ENCODE measurements at places on chromosomes 3 and 15.
A peak's percentile ranks its signal among the peaks of the same experiment; 100 is the strongest.

GRCh38 chr15:63369296-63369695, 12.3 kb downstream of the CA12 start:
- DNase-seq = no peak

GRCh38 chr3:39285332-39285731, 5.5 kb upstream of the CX3CR1 start:
- no peak for DNase-seq

- peak; percentile 55 for DNase-seq
These were observed 37.6 kb downstream of the VIPR1 start for GRCh38 chr3:42539871-42540714.

- no peak for DNase-seq
These were observed 72.2 kb downstream of the TOP2B start for GRCh38 chr3:25592510-25592968.

- DNase-seq = no peak
These were observed 62.1 kb downstream of the RASGRF1 start for GRCh38 chr15:79028411-79028964.

DNA sequence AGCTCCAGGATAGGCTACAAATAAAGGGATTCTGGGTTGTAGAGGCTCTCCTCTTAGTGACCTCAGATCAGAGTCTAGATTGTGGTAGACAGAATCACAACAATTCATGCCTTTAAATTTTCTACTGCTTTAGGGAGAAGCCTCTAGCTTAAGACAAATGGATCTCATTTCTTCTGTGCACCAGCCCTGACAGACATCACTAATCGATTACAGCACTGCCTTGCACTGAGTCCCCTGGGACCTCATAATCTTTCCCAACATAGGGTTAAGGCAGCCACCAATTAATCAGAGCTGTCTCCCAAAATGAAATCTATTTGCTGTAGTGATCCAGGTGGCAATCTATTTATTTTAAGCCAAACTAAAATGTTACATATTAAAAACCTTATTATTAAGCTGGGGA, 436.5 kb upstream of the WNT5A start:
- DNase-seq = no peak

DNA sequence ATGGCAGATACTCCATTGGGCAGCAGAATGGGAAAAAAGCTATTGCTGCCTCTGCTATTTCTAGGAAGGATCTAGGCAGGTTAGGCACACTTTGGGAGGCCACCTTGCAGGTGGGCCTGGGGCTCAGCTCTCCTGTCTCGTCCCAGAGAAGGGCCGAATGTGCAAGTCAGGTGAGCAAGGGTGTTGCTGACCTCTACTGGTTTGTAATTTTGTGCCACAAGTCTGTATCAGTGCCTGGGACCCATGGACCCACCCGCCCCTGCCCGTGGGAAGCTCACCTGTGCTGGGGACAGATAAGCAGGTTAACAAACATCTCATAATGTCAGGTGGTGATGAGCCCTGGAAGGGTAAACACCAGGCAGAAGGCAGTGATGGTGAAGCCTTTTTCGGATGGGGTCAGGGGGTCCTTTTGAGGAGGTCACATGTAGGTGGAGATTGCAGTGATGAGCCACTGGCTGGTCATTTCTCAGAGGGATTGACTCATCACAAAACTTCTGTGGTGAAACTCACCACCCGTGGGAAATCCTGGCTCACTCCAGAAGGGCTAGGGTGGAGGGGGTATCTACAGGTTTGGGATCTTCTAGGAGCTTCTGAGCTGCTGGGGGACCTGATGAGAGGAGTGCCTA, 161.3 kb downstream of the KLF13 start:
- no peak for DNase-seq

GRCh38 chr15:95739131-95739530, 591.4 kb upstream of the NR2F2 start:
- no peak for DNase-seq

GRCh38 chr3:62803276-62803675, 71.9 kb downstream of the CADPS start:
- no peak for DNase-seq

DNA sequence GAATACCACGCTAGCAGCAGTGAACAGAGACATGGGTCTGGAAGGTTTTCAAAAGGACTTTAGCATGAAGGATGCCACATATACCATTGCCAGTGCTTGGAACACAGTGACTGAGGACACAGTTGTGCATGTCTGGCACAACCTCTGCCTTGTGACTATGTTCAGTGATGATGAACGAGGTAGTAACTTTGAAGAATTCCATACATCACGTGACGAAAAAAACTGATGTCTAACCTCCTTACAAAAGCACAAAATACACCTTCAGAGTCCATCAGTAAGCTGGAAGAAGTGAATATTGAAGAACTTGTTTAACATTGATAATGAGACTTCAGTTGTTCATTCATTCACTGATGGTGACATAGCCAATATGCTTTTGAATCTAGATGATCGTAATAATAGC, 594.8 kb upstream of the GRM7 start:
- DNase-seq = no peak

GRCh38 chr15:52733088-52733487, 53.9 kb upstream of the ATOSA start:
- DNase-seq = no peak

- no peak for DNase-seq
These were observed 34.1 kb upstream of the NR2C2 start for GRCh38 chr3:14913071-14913925.

GRCh38 chr3:84547971-84548970, 410.5 kb upstream of the CADM2 start:
- no peak for DNase-seq

DNA sequence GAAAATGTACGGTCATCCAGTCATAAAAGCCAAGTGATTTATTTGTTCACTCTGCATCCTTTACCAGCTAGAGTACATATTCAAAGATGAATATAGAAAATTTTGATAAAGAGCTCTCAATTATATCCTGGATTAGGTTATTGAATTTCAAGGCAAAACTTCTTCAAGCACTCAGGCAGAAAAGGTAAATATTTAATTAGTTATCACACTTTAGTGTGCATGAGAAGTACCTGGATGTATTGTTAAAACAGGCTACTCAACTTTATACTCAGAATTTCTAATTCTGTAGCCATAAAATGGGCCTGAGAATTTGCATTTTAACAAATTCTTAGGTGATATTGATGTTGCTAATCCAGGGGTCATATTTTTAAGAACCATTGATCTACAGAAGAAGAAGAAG, 45.3 kb downstream of the ILDR1 start:
- DNase-seq = no peak

DNA sequence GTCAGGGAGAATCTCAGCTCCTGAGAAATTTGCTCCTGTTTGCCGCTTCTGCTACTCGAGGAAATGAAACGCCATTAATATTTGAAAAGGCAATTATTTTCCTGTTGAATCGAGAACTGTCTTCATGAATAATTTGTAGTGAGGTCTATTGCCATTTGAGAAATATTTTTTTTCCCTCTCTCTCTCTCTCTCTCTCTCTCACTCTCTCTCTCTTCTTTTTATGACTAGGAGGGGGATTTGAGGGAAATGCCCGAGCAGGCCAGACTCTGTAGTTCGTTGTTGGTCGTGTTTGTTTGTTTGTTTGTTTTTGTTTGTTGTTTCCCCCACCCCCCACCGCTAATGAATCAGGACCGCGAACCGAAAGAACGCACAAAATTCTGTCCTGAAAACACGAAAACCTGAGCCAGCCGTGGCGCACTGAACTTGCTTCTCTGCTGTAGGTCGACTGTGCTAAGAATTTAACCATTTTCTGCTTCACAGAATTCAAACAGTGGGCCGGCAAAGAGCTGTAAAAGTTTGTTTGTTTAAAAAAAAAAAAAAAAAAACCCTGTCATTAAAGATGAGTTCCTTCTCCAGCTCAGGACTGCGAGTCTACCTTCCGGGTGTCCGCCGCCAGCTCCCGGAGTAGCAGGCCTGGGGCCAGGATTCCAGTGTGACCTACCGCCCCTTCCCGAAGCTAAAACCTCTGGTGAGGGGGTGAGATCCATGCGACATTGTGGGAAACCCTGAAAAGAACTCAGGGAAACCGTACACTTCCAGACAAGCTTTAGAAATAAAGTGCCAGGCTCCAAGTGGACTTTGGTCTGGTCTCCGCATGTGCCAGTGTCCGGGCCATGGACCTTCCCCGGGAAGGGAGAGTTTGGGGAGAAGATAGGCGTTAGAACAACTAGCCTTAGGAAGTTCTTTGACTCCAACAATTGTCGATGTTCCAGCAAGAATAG, 12.1 kb downstream of the ZIC4 start:
- DNase-seq = no peak

DNA sequence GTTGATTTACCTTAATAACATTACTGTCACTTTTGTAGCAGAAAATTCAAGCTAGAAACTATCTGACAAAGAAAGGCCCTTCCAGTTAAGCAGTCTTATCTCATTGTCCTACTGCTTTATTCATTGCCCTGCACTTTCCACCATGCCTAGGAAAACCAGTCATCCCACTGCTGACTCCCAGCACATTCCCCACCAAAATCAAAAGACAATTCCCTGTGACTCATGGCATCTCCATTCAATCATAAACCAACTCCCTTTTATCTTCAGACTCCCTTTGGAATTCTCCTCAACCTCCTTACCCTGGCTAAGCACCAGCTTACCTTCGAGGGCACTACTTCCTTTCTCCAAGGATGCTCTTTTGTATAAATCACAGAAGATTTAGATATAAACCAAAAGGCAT, 184.3 kb downstream of the PLCH1 start:
- no peak for DNase-seq

- peak; percentile 36 for DNase-seq
These were observed 2.8 kb downstream of the ADAMTS17 start for GRCh38 chr15:100338971-100339444.

- DNase-seq = no peak
These were observed 102.1 kb downstream of the TGFBR2 start for GRCh38 chr3:30708472-30708871.

GRCh38 chr15:40313531-40314398, 6.0 kb upstream of the PLCB2 start:
- DNase-seq = peak; percentile 19

DNA sequence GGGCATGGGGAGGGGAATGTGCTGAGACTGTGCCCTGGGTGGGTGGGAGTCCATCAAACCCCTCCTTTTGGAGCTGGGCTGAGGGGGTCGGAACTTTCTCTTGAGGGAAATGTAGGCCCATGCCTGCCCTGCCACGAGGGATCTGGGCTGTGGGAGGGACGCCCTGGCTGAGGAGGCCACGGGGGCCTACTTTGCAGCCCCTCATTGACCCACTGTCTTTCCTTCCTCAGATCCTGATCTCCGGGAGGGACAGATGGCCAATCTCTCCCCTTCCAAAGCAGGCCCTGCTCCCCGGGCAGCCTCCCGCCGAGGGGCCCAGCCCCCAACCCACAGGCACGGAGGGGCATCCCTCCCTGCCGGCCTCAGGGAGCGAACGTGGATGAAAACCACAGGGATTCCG, 25.3 kb downstream of the LOXL1 start:
- no peak for DNase-seq

- no peak for DNase-seq
These were observed 16.2 kb downstream of the NISCH start for GRCh38 chr3:52471371-52472238.

DNA sequence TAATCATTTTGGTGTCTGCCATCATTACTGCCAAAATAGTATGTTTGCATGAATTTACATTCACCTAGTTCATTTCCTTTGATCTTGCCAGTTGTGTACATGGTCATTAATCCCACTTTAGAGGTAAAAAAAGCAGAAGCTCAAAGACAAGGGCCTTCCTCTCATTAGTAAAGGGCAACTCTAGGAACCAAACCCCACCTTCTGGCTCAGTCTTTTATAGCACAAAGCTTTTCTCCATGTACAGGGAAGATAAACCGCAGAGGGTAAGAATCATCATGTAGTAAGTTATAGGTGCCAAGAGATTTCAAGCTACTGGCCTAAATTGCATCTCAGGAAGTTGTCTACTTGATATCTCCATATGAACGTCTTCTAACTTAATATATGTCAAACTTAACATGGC, 19.3 kb upstream of the SPG21 start:
- DNase-seq = no peak

GRCh38 chr15:80662757-80663553, 32.2 kb upstream of the ABHD17C start:
- DNase-seq = no peak

GRCh38 chr15:48984021-48984710, 20.4 kb upstream of the SHC4 start:
- no peak for DNase-seq
